ENCODE measurements at places on chromosomes 4 and X. TPM values are rescaled to one million over a fixed set of nuclear protein-coding genes. Genes with fewer than 3 reads are reported as not detected.

- no peaks in the 10 kb centered on the region for H3K4me1 ChIP-seq
- H3K4me3 ChIP-seq = no peak overlapping the region
- no peaks in the 10 kb centered on the region for H3K27me3 ChIP-seq
- H3K36me3 ChIP-seq = no peaks in the 10 kb centered on the region
- no peak overlapping the region for H3K27ac ChIP-seq
Measured at GRCh38 chr4:108867476-108867875, 104.6 kb upstream of the ETNPPL start.

DNA sequence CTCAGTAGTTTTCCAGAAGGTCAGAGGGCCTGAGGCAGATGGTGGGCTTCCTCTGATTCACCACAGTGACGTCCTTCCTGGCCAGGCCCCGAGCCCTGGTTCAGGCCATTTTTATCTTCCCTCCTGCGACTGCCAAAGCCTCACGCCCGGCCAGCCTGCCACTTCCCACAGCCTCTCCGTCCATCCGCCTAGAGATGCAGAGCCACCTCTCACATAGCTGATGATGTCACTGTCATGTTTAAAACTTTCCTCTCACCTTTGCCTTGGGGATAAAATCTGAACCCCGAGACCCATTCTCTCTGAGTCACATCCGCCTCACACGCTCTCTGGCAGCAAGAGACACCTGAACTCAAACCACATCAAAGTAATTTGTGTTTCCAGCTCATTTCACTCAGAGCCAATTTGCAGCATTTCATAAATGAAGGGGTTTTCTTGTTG, 175.3 kb downstream of the QDPR start:
- H3K4me3 ChIP-seq = no peak overlapping the region
- no peak overlapping the region for H3K27ac ChIP-seq
- peak; percentile 79 for DNase-seq
- no peaks in the 10 kb centered on the region for H3K27me3 ChIP-seq
- H3K4me1 ChIP-seq = peaks cover 20% of the 10 kb centered on the region

DNA sequence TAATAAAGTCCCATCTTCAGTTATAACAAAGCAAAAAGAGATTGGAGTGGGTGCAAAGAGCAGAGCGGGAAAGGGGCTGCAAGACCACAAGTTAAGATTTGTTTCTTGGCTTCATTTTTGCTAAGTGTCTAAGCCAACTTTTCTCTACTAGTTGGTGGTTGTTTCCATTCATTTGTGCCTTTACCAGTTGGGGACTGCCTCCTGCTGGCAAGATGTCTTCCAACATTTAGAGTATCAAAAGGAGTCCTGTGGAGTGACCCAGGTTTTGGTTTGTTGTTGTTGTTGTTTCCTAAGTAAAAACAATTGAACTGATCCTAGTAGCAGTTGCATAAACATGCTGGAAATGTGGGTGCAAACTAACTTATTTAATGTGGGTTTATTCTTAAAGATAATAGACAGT, 121.1 kb downstream of the SPATA18 start:
- no peak for DNase-seq
- H3K36me3 ChIP-seq = no peaks in the 10 kb centered on the region
- H3K27me3 ChIP-seq = no peaks in the 10 kb centered on the region
- no peaks in the 10 kb centered on the region for H3K4me1 ChIP-seq
- H3K27ac ChIP-seq = no peak overlapping the region

DNA sequence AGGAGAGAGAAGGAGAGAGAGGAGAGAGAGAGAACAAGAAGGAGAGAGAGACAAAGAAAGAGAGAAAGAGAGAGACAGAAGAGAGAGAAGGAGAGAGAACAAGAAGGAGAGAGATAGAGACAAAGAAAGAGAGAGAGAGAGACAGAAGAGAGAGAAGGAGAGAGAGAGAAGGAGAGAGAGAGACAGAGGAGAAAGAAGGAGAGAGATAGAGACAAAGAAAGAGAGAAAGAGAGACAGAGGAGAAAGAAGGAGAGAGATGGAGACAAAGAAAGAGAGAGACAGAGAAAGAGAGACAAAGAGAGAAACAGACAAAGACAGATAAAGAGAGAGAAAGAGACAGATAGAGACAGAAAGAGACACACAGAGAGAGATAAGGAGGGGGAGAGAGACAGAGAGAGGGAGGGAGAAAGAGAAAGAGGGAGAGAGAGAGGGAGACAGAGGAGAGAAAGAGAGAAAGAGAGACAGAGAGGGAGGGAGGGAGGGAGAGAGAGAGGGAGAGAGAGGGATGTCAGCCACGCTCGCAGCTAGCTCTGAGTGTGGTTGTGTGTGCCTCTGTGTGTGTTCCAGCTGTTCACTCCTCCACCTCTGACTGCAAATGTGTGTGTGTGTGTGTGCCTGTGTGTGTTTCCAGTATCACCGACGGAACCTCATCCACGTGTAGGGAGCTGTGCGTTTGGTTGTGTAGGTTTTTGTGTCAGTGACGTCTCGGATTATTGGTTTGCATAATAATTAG, 105.8 kb downstream of the CRLF2 start:
- H3K4me1 ChIP-seq = no peaks in the 10 kb centered on the region
- H3K36me3 ChIP-seq = no peaks in the 10 kb centered on the region
- H3K27ac ChIP-seq = no peak overlapping the region
- no peak for DNase-seq
- no peaks in the 10 kb centered on the region for H3K27me3 ChIP-seq

- peaks cover 52% of the 10 kb centered on the region for H3K4me1 ChIP-seq
- H3K27ac ChIP-seq = no peak overlapping the region
- no peaks in the 10 kb centered on the region for H3K27me3 ChIP-seq
- H3K4me3 ChIP-seq = no peak overlapping the region
Measured at GRCh38 chr4:2789793-2790582, 2.9 kb upstream of the SH3BP2 start.

The FAM114A1 gene
- 0.31 TPM for total RNA-seq

DNA sequence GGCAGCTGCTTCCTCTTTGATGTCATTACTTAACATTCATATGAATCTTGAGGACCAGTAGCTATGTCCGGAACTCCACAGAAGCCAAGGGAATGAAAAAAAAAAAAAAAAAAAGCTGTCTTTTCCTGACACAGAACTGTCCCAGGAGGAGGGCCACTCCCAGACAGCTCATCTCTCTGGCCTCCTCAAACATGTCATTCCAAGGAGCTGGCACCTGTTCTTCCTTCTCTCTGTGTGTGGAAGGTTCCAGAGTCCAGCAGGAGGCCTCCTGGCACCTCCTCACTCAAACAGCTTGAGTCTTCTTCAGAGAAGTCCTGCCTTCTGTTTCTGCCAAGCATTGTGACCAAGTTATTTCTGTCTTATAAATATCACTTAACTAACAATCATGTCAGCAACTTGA, 458.5 kb downstream of the AFF2 start:
- H3K4me1 ChIP-seq = no peaks in the 10 kb centered on the region
- no peaks in the 10 kb centered on the region for H3K36me3 ChIP-seq
- no peak overlapping the region for H3K27ac ChIP-seq
- no peak overlapping the region for H3K4me3 ChIP-seq
- no peaks in the 10 kb centered on the region for H3K27me3 ChIP-seq

The DKK2 gene
- not detected for total RNA-seq

DNA sequence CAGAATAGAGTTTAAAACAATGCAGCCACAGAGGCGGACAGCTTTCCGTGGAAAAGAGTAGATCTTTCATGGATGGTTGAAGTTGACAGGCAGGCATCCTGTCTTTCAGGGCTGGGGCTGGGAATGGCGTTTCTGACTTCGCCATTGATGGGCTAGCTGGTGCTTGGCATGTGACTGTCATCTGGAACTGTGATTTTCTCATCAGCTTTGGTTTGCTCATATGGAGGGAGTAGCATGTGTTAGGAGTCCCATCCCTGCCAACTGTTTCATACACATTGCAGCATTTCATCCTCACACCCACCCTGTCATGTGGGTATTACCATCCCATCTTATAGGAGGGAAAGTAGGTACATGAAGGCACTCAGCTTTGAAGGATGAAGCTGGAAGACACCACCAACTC, 49.2 kb upstream of the STX18 start:
- H3K4me1 ChIP-seq = no peaks in the 10 kb centered on the region
- no peak overlapping the region for H3K4me3 ChIP-seq
- no peaks in the 10 kb centered on the region for H3K36me3 ChIP-seq
- no peak overlapping the region for H3K27ac ChIP-seq
- no peak for DNase-seq

The C4orf50 gene
- 0.37 TPM for total RNA-seq

The FAT1 gene
- not detected for total RNA-seq

DNA sequence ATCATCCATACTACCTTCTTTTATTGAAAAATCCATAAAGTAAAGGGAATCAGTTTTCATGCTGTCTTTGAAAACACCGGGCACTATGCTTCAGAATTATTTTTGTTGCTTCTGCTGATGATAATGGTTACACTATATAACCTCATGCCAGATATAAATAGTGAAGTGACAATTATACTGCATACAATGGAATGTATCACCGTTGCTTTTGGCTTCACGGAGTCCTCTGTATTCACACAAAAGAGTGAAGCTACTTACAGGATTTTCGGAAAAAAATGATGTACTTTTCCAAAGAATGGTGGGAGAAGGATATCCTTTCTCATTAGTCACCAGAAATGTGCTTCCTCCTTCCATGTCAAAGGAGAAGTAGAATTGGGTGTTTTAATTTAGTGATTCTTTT, 159.1 kb upstream of the PITX2 start:
- H3K27ac ChIP-seq = no peak overlapping the region
- no peaks in the 10 kb centered on the region for H3K4me1 ChIP-seq
- H3K4me3 ChIP-seq = no peak overlapping the region
- no peaks in the 10 kb centered on the region for H3K27me3 ChIP-seq
- no peaks in the 10 kb centered on the region for H3K36me3 ChIP-seq

GRCh38 chr4:24975510-24975909, 55.2 kb downstream of the LGI2 start:
- no peak for DNase-seq
- H3K36me3 ChIP-seq = no peaks in the 10 kb centered on the region
- peaks cover 4% of the 10 kb centered on the region for H3K4me1 ChIP-seq
- no peak overlapping the region for H3K27ac ChIP-seq

The PDLIM3 gene
- total RNA-seq = not detected

The CSAG1 gene
- total RNA-seq = not detected

DNA sequence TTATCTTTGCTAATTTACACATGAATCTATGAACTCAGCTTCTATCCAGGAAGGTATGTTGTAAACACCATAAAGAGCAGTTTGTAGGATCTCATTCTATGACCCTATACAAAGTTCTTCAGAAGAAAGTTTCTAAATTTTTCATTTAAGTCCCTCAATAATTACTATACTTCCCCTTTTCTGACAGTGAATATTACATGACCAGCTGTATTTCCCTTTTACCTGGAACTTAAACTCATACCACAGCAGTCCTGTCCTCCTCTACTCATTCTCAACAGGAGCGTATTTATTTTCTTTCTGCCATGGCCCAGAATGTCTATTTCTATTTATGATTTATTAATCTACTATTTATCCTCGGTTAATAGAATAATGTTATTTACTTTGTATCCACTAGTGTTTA, 15.8 kb downstream of the RASGEF1B start:
- H3K27ac ChIP-seq = no peak overlapping the region
- no peaks in the 10 kb centered on the region for H3K4me1 ChIP-seq
- no peak for DNase-seq
- no peaks in the 10 kb centered on the region for H3K27me3 ChIP-seq

The WAS gene
- total RNA-seq = 81.9 TPM

DNA sequence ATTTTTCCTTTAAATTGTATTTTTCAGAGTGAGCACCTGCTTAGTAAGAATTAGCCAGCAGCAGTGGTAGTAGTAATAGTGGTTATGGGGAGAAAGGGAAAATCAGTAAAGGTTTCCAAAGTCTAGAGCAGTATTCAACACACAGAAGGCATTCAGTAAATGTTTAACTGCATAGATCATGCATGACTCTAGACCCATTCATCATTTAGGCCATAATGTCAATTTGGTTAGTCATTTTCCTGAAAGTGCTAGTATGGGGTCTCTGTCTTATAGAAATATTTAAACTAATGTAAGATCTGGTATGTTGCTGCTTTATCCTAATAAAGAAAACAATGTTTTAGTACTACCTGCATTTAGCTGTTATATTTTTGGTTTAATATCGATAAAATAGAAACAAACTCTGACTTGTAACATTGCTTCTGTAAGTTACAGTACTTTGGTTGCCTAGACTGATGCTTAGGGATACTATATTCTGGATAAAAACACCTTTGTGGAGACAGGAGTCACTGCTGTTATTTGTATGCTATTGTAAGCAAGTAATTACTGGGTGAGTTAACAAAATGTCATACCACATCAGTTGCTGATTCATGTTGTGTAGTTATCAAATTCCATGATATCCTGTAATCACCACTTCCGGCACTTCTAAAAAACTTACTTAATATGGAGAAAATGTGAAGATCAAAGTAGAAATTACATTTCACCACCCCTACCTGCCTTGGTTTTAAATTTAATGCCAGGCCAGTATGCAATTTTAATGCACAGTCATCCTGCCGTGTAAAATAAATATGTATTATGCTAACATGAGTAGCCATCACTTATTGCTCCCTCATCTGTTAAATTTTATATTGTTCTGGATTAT, 115.8 kb upstream of the BMPR1B start:
- no peak overlapping the region for H3K4me3 ChIP-seq
- DNase-seq = no peak
- H3K4me1 ChIP-seq = no peaks in the 10 kb centered on the region
- no peak overlapping the region for H3K27ac ChIP-seq
- H3K27me3 ChIP-seq = no peaks in the 10 kb centered on the region

The IL21 gene
- 3.1 TPM for total RNA-seq

DNA sequence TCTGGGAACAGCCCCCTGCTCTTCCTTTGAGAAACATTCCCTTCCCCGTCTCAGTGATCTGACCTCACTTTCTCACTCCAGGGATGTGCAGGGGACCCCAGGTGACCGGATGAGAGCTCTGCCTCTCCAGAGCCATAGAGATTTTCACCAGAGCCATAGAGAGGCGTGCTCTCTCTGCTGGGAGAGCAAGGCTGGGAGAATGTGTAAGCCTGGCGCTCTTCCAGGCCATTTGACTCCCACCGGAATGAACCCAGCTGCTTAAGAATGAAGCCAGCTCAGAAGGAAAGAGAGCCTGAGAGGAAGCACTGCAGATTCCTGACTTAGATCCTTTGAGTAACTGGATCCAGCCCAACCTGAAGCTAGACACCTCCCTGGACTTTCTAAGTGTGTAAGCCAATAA, 106.4 kb downstream of the DHX15 start:
- H3K4me1 ChIP-seq = no peaks in the 10 kb centered on the region
- DNase-seq = no peak
- no peaks in the 10 kb centered on the region for H3K27me3 ChIP-seq
- H3K27ac ChIP-seq = no peak overlapping the region
- H3K36me3 ChIP-seq = no peaks in the 10 kb centered on the region
- no peak overlapping the region for H3K4me3 ChIP-seq

DNA sequence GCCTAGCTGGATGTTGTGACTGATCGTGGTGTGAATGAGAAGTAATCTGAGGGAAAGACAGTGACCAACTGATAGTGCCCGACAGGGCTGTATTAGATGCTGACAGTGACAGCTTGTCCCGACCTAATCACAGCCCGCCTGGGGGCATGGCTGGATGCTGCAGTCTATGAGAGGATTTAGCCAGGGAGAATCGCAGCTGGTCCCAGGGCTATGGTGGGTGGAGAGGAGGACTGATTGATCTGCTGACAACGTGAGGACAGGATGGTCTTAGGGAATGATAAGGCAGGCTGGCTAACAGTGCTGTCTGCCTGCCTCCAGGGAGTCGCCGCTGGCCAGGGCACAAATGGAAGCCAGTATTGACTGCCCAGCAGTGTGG, 621 bp upstream of the SUV39H1 start:
- peak overlapping the region; percentile 80 for H3K4me3 ChIP-seq
- H3K27me3 ChIP-seq = no peaks in the 10 kb centered on the region
- H3K4me1 ChIP-seq = peaks cover 12% of the 10 kb centered on the region
- no peaks in the 10 kb centered on the region for H3K36me3 ChIP-seq
- H3K27ac ChIP-seq = peak overlapping the region; percentile 87

Measured in CD8-positive, alpha-beta memory T cell (primary cell).